Fibroblast of lung (primary cell): ENCODE measurements at places on chromosomes 2 and 18. TPM values are rescaled to one million over a fixed set of nuclear protein-coding genes. Genes with fewer than 3 reads are reported as not detected.

KLHL14 gene
- not detected in 2 replicates for total RNA-seq

C1GALT1C1L gene
- total RNA-seq: 0.33 and 0.51 TPM in 2 replicates

AQP12B gene
- not detected in 2 replicates for total RNA-seq

TMEM17 gene
- total RNA-seq: 1.3 and 2.5 TPM in 2 replicates
